Forelimb muscle (tissue), 1 donor: ENCODE measurements at places on chromosomes 12 and 14.

GRCh38 chr14:50007123-50007903 is 109.1 kb downstream of the VCPKMT start:
- DNase-seq, result no peak

DNA sequence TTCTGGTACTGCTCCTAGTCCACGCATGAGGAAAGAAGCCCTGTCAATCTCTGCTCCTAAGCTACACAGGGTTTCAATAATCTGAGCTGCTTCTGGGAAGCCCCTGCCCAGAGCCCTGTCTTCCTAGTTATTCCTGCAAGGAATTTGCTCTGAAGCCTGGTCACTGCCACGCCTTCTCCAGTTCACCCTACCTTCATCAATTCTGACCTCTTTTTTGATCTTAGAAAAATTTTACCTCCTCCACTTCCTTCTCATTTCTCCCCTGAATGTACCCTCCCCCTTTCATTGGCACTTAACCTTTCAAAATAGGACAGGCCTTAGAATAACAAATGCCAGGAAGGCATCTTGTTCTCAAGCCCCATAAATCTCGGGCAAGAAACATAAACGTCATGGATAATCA is 14.9 kb upstream of the LRRK2 start:
- DNase-seq, result no peak

GRCh38 chr14:36268121-36268520 is 52.3 kb downstream of the MBIP start:
- no peak for DNase-seq

GRCh38 chr12:12927211-12928079 is 24.5 kb downstream of the GPRC5D start:
- DNase-seq, result no peak

DNA sequence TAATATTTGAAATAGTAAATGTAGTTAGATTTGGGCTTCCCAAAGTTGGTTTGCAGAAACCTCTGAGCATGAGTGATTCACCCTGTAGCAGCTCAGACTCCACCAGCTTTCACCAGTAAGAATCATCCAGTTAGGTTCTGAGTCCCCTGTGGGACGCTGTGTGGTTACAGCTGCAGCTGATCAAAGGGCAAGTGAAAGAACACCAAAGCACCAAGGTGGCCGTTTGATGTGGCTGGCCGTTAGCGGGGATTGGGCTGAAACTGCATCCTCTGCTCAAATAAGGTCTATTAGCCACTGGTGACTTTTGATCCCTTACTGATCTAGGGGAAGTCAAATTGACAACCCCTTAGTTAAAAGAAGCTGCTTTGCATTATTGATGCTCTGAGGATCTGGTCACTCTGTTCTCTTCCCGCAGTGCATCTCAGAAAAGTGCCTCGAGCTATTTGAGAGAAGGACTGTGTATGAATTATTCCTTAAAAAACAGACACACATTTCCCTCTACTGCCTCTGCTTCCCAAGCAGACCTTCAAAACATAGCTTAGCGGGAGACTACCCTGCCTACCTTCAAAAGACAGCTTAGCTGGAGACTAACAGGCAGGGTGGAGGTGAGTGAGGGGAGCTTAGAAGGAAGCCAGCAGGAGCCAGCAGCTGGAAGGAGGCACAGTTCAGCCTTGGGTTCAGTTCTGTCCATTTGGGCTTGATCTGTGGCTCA is 3.7 kb downstream of the ABHD12B start:
- no peak for DNase-seq

GRCh38 chr14:74974364-74975058 is 19.1 kb upstream of the PGF start:
- peak; percentile 60 for DNase-seq

- DNase-seq, result no peak
Measured at GRCh38 chr12:24379861-24380521, 430.5 kb upstream of the SOX5 start.

DNA sequence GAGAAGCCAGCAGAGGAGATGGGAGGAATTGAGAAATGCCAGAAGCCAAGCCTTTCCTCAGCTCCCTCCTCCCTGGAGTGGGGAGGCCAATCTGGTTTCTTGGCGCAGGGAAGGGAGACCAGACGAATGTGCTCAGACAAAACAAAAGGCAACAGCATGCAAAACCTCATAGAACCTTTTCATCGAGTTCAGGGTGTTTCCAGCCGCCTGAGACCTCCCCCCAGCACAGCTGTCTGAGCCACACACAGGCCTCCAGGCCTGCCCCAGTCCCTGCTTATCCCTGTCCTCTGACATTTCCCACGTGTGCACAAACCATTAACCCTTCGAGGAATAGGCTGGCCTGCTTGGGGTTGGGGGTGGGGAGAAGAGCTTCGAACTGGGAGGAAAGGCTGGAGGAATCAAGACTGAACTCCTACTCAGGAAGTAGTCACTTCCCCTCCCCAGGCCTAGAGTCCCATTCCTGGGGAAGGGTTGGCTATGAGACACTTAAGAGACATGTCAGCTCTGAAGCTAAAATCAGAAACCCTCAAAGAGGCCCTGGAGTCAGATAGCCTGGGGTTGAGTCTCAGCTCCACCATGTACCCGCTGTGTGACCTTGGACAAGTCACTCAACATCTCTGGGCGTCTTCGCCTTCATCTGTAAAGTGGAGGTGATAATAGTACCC is 10.7 kb downstream of the TBX3 start:
- no peak for DNase-seq
